ENCODE measurements at places on chromosomes 5 and 9. TPM values are rescaled to one million over a fixed set of nuclear protein-coding genes. Genes with fewer than 3 reads are reported as not detected.

DNA sequence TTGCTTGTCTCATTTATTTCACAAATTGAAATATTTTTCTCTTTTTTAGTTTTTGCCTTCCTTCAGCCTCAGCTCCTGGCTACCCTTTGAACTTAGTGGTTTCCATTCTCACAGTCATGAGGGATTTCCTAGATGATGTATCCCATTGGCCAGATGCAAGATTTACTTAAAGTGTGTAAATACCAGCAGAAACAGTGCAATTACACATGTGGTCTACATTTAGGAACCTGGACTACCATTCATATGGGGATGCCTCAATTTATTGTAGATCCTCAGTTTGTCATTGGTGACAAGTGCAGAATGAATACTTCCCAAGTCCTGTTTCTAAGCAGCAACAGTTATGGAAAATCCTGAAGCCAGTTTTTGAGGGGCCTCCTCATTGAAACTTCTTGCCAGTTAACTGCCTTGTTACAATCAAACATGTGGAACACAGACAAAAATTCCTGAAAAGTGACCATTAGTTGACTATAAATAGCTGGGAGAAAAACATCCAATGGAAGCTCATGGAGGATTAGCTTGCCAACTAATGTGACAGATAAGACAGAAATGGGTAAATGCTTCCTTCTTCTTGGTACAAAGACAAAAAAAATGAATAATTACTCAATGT, 113.6 kb upstream of the FER start:
- no peak for DNase-seq

DNA sequence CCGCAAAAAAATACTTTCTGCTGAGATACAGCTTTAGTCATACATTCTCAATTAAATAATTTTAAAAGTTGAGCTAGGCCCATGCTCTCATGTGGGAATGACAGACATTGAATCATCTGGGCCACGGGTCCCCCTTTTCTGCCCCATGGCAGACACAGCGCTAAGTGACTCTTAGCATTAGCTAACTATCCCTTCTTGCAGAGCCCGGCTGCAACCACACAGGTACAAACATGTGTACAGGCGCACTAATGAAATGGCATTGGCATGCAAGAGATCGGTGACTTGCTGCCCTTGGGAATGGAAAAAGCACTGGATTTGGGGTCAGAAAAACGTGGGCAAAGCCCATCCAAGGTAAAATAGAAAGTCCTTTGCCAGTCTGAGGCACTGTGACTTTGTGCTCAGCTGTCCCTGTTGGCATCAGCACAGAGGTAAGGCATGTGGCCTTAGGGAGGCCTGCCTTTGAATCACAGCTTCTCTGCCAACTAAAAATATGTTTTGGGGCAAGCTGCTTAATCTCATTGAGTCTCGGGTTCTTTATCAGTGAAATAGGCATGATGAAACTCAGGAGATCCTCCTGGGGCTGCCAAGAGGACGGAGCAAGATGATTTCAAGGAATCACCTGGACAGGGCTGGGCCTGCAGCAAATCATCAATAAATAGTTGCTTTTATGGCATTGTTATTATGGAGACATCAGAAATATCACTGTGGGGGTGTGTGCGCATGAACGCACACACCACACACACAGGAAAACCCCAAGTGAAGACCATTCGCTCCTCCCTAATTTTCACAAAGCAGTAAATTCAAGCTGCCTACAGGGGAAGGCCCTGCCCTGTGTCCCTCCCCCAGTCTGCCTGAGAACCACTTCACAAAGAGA, 54.2 kb downstream of the WHRN start:
- DNase-seq: no peak

GRCh38 chr9:92010705-92011536, 60.9 kb upstream of the ROR2 start:
- no peak for DNase-seq

GRCh38 chr5:169670769-169671525, 33.9 kb downstream of the DOCK2 start:
- no peak for DNase-seq

Gene RAB3C
- 3.0 TPM for total RNA-seq

GRCh38 chr9:129235931-129236331, 57.9 kb upstream of the IER5L start:
- DNase-seq: no peak

Data from ascending aorta (tissue), 2 donors.